ENCODE measurements at places on chromosomes 3 and 15.

GRCh38 chr3:27357665-27358258, 11.4 kb downstream of the NEK10 start:
- DNase-seq, result no peak

GRCh38 chr3:146184241-146185015, 23.4 kb upstream of the PLOD2 start:
- no peak for DNase-seq

DNA sequence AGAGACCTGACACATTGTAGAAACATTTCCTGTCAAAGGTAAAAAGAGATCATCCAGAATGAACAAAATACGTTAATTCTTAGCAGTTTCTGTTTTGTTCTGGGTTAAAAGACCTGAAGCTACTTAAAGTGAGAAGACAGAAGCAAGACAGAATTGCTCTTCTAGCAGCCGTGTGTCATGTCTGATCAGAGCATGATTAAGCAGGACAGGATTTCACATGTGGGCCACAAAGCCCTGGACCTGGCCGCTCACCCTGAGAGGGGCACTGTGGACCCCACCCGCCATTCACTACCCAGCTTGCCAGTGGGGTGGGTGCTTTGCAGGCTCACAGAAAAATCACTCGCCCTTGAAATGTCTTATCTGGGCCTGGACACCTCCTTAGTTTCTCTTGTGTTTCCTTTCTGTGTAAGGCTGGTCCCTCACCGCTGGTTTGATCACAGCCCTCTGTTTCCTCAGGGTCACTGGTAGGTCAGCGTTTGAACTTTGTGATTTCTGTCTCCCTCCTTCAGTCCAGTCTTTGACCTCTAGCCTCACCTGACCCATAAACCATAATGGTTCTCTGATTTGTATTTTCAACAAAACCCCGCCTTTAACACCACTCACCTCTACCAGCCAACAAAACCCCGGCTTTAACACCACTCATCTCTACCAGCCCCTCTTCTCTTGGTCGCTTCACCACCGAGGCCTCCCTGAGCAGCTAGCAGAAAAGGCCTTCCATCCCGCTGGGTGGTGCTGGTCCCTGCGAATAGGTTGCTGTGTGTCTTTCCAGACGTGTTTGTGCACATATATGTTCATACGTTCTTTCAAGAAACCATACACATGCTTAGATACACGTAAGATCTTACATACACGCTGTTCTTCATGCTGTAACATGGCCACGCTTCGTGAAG, 185.0 kb downstream of the OR4M2 start:
- DNase-seq, result no peak

DNA sequence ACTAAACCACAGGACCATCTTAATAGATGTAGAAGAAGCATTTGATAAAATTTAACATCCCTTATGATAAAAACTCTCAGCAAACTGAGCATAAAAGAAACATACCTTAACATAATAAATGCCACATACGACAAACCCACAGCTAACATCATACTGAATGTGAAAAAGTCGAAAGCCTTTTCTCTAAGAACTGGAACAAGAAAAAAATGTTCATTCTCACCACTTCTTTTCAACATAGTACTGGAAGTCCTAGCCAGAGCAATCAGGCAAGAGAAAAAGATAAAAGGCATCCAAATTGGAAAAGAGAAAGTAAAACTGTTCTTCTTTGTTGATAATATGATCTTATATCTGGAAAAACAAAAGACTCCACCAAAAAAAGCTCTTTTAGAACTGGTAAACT, 134.2 kb downstream of the RPL22L1 start:
- DNase-seq, result no peak

GRCh38 chr3:164186095-164186494, 892.2 kb downstream of the SI start:
- DNase-seq, result no peak

DNA sequence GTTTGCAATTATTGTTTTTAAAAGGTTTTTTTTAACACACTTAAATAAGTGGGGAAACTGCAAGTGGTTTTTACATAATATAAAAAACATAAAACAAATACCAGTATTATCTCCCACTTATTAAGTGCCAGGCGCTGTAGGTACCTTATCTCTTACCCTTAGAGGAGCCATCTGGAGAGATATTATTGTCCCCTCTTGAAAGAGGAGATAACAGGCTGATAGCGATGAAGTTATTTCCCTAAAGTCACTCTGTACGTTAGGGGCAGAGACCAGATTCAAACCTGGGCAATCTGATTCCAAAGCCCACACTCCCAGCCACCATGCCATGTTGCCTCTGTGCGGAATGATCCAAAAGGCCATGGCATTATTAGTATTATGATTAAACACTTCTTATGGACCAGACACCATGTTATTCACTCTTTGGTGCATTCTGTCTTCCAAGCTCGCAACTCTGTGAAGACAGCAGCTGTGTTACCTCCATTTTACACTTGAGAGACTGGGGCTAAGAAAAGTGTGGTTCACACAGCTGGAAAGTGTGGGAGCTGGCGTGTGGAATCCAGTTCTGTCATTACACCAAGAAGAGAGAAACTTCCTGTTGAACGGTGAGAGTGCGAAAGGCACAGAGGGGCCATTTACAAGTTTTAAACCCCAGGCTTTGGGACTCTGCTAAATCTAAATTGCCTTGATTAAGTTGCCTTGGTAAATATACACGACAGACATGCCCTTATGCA, 79.9 kb upstream of the MITF start:
- no peak for DNase-seq

DNA sequence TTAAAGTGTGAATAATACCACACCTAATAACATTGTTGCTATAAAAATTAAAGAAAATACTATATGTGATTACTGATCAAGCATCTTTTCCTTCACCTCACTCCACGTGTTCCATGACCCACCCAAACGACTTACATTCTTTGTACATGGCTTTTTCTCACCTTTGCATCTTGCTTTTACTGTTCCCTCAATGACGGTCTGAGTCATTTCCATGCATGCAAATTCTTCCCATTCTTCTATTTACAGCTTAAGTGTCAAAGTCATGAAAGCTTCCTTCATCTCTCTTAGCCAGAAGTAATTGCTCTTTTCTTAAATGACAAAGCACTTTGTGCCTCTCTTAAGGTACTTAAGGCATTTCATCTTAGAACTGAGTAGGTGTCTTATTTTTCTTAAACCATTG, 64.0 kb downstream of the GREM1 start:
- no peak for DNase-seq

GRCh38 chr3:127422663-127423375, 135.0 kb upstream of the PRR20G start:
- no peak for DNase-seq

GRCh38 chr3:13262493-13263211, 157.5 kb downstream of the NUP210 start:
- DNase-seq, result no peak

- no peak for DNase-seq
Observed at GRCh38 chr3:29329986-29330890, 49.4 kb downstream of the RBMS3 start.

GRCh38 chr15:101358895-101359294, 63.8 kb upstream of the SNRPA1 start:
- no peak for DNase-seq

DNA sequence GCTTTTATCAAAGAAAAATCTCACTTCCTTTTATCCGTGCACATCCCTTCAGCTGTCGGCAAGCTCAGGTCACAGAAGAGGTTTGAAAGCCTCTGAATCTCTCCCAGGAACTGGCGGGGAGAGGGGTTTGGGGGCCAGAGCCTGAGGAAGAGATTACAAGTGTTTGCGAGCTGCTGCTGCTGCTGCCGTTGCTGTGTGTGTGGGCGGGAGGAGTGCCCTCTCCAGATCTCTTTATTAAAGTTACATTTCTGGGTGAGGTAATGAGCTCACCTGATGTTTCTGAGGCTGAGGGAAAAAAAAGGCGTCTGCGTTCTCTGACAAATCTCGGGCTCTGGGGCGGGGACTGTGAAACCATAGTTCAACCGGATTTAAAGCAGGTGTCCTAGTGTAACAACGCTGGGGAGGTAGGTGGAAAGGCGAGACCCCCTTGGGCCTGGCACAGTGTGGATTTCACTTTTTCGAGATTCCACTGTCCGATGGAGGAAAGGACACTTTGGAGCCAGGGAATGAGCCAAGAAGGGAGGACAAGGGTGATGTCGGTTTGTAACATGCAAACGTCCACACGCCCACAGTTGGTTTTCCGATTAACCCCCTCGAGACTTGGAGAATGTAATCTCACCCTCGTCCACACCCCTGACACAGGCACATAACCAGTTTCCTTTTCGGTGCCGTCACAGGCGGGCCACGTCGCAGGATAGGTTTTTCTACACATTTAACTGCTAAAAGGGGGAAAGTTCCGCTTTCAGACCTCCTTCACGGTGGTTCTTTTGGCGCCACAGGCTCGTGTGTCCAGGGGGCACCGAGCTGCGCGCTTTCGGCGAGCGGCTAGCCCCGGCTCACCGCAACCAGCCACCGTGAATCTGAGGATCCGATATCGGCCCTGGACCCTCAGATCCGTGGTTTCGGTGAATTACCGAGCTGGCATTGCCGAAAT, 2.1 kb downstream of the ALCAM start:
- peak; percentile 72 for DNase-seq

DNA sequence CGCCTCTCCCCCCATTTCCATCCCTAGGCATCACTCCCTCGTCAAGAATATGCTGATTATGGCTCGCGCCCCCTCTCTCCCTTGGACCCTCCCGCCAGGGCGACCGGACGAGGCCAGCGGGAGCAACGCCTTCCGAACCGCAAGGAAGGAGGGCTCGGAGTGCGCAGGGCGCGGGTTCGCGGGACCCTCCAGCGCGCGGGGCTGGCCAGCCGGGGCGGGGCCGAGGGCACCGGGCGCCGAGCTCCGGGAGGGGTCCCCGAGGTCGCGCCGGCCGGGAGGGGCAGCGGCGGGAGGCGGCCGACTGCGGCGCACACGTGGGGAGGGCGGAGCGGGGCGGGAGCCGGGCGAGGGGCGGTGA, 483 bp downstream of the EHD4 start:
- DNase-seq, result no peak

Measured in LNCaP clone FGC (cell line).